ENCODE measurements at places on chromosomes 6 and 20.
A peak's percentile ranks its signal among the peaks of the same experiment; 100 is the strongest.

DNA sequence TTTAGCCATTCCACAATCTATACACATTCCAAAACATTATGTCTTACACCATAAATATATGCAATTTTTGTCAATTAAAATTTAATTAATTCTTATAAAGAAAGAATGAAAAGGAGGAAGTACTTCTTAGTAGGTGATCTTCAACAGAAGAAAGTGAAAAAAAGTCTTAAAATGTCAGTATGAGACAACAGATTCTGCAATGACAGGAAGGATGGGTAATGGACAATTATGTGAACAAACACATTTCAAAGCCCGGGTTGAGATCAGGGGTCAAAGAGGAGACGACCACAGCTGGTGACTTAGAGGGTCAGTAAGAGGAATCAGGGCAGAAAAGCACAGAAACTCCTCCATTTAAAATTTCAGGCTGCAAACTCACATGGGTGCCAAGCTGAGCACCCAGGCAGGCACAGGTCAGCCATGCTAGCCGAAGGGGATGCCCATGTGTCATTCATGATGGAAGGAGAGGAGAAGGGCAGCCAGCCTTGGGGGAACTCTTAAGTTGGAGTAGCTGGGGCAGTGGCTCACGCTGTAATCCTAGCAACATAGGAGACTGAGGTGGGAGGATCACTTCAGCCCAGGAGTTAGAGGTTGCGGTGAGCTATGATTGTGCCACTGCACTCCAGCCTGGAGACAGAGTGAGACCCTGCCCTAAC, 11.0 kb downstream of the VSX1 start:
- DNase-seq, result no peak

DNA sequence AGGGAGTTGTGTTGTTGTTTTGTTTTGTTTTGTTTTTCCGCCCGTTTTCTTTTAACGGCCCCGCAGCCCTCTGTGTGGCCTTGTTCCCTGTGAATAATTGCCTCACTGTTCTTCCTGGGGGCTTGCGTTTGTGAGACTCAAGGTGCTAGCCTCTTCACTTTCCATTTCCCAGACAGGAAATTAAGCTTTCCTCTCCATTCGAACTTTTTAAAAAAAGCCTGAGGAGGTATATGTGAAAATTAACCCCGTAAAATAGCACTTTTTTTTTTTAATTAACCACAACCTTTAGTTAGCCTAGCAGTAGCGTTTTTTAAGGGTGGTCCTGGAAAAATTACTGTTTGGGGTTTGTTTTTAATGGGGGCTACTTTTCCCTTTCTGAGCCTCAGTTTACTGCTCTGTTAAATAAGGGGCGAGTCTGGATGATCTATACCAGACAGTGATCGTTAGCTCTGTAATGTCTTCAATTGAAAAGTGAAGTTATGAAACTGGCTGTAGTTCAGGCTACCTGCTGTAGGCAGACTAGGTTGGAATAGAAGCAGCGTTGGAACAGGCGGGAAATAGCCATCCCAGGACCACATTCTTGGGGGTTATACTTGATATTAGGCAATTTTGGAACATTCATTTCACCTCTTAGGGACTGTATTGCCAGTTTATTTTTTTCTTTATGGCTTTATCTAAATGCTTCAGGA, 1.7 kb downstream of the STX16 start:
- DNase-seq, result peak; percentile 37

DNA sequence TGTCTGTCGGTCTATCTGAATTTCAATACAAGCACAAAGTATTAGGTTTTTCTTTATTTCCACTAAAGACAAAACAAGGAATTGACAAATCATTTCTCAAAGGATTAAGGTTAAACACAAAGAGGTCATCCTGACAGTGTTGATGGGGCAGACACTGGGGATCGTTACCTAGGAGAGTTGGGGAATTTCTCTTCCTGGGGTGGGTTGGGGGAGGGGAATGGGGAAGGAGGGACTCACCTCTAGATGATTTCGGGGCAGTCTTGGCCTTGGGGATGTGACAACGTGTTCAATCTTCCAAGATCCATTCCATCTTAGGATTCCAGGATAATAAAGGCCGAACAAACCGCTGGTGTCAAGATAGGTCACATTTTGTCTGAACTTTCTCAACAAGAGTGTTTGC, 35.4 kb upstream of the FOXA2 start:
- no peak for DNase-seq

- no peak for DNase-seq
These were observed 21.8 kb upstream of the CCND3 start for GRCh38 chr6:41963371-41963770.

GRCh38 chr20:64114356-64114971, 7.1 kb upstream of the NPBWR2 start:
- DNase-seq, result no peak

GRCh38 chr6:106324726-106325335, 729 bp downstream of the ATG5 start:
- no peak for DNase-seq

- DNase-seq, result no peak
These were observed 43.2 kb upstream of the AKAP12 start for GRCh38 chr6:151196555-151196954.

GRCh38 chr6:14088600-14089192, 28.9 kb upstream of the CD83 start:
- no peak for DNase-seq

DNA sequence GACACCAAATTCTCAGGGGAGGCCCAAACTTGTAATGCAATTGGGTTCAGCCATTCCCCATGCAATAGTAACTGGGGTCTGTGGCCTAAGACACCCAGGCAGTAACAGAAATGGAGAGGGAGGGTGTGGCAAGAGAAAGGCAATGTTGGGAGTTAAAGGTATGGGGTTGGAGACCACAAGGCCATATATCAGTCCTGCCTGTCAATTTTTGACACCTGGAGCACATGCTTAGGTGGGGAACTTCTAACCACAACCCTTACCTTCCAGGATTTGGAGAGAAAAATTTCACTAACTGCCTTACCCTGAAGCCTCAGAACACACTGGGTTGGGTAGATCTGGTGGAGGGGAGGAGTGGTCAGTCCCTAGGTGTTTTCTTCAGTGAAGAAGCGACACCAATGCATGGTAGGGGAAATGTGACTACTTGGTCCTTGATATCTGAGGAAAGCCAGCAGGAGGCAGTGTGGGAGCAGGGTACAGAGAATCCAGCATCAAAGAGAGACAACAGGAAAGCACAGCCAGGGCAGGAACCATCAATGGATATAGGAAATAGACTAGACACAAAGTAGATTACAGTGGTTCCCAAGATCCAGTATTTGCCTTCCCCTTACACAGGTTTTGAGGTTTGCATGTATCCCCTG, 6.8 kb upstream of the USP49 start:
- peak; percentile 74 for DNase-seq

GRCh38 chr6:75170691-75171560, 34.9 kb downstream of the COL12A1 start:
- DNase-seq, result no peak

GRCh38 chr6:21679761-21680265, 86.3 kb downstream of the SOX4 start:
- DNase-seq, result no peak

GRCh38 chr6:4169028-4169789, 33.8 kb upstream of the ECI2 start:
- no peak for DNase-seq

- DNase-seq, result no peak
These were observed 160.0 kb downstream of the COL21A1 start for GRCh38 chr6:56087421-56087820.

DNA sequence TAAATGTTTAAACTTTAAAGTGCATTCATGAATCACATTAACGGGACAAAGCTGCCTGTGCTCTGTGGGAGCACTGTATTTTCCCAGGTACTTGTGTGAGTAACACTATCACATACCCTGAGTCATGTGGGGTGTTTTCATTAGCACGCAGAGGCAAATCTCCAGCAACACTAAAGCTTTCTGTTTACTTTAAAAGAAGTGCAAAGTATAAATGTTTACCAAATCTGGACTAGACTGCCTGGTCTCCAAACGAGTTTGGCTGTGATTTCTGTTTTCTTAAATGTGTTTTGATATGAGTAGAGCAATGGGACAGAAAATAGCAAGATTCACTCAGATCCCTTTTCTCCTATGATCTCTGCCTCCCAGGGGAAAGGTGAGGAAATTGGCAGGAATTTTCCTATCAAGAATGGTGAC, 28.8 kb upstream of the RIPPLY2 start:
- no peak for DNase-seq

DNA sequence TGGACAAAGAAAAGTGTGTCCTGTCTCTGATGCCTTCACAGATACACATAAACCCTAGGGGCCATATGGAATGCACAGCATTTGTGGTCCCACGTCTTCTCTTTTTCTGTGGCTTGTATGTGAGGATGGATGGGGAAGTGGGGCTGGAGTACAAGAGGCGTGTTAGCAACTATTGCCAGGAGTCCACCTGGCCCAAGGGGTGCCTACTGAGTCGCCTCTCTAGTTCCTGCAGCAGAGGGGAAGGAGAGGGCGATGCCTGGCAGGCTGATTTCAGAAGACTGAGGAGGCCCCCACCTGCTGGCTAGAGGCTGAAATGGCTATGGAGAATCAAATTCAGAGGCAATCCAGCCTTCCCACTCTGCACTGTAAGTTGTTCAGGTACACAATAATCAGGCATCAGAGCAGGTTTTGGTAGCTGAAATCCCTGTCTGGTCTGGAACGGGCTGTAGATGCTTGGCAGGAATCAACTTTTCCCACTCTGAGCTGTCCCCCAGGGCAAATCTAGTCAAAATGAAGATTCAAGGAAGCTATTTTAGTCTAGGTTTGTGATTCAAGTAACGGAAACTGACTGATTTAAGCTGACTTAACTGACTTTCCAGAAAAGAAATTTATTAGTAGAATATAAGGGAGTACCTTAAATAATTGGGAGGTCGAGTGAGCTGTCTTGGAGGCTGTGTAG, 14.9 kb upstream of the PPARD start:
- DNase-seq, result peak; percentile 84

- DNase-seq, result peak; percentile 45
These were observed 336 bp upstream of the LY6G5C start for GRCh38 chr6:31681135-31681671.

GRCh38 chr6:21107796-21108195, 485.8 kb upstream of the SOX4 start:
- DNase-seq, result no peak

GRCh38 chr6:124977067-124977908, 15.1 kb downstream of the RNF217 start:
- no peak for DNase-seq

- peak; percentile 54 for DNase-seq
These were observed 8.9 kb downstream of the EHMT2 start for GRCh38 chr6:31888276-31889258.

DNA sequence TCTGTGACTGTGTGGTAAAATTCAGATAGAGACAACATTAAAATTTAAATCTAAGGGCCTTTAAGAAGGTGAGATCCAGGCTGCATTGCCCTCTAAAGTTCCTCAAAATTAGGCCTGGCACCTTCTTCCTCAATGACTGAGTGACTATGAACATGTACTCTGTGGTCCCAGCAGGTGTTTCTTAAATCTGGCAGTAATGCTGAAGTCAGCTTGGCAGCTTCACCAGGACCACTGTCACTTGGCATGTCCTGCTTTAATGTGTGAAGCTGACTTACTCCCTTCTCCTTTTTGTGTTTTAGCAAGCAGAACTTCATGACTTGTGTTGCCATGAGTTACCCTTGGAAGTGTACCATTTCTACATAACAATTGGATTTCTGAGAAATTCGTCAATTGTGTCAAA, 141.7 kb downstream of the NKAIN2 start:
- DNase-seq, result no peak

DNA sequence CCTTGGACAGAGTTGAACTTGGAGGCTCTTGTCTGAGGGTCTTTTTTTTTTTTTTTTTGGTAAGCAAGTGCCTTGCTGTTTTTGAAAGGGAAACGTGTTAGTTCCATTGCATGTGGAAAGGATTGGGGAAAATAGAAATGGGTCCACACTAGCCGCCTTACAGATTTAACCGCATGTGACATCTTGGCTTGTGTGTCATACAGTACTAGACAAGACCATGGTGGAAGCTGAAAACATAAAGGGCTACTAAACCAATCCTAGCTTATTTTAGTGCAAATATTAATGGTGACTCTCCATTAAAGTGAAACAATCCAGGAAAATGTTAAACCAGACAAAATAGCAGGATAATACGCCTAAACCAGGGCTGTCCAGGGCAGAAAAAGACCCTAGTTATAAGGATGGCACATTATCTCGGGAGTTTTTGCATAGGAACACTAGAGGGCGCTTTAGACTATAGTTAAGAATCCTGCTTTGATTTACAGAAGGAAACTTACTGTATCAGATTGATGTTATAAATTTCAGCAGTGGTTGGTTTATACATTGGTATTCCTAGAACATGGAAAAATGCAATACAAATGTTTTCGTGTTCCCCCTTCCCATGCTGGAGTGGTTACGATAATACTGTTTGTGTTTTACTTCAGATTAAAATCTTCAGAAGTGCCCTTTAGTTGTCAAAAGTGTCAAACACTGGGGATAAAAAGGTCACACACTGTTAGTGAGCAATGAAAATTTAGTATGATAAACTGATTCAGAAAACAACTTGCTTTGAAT, 59.8 kb upstream of the DEK start:
- peak; percentile 57 for DNase-seq

DNA sequence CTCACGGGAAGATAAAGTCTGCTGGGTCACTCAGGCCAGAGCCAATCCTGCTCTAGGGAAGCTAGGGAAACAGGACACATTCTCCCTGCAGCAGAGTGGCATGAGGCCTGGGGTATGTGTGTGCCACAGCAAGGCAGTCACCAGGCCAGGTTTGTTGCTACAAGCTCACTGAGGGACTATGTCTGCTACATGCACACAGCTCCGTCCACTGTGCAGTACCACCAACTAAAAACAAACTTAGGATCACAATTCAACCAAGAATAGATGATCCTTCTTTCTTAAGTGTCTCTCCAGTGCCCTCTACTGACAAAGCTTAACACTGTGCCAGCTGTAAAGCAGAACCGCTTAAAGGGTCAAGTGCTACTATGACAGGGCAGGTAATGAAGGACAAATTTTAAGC, 192.5 kb downstream of the PTPRK start:
- peak; percentile 66 for DNase-seq

DNA sequence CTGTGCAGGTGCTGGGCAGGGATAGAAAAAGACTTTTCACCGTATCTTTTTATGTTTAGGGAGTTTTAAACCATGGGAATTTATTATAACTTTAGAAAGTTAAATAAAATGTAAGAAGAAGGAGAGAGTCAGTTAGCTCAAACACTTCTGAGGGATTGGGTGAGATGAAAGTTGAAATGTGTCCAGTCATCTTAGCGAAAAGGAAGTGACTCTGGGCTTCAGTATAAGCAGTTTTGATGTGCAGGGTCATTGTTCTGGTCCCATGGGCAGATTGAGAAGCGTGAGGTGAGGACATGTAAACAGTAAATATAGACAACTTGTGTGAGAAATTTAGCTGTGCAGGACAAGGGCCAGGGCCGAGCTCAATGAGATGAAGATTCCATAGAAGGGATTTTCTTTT, 66.9 kb downstream of the TOX2 start:
- DNase-seq, result no peak

GRCh38 chr20:41027872-41028358, 707 bp upstream of the TOP1 start:
- no peak for DNase-seq

Data from CD4-positive, alpha-beta T cell treated with Interleukin-10 for 1 hour (primary cell).